GM23338 (cell line): ENCODE measurements at places on chromosomes 7 and 10. TPM values are rescaled to one million over a fixed set of nuclear protein-coding genes. Genes with fewer than 3 reads are reported as not detected.

DNA sequence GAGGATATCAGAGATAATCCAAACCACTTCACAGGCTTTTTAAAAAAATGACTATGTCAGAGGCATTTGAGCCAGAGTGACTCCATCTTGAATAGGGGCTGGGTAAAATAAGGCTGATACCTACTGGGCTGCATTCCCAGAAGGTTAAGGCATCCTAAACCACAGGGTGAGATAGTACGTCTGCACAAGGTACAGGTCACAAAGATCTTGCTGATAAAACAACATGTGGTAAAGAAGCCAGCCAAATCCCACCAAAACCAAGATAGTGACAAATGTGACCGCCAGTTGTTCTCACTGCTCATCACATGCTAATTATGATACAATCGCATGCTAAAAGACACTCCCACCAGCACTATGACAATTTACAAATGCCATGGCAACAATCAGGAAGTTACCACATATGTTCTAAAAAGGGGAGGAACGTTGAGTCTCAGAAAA lies 177.5 kb downstream of the RAPGEF5 start:
- H3K27ac ChIP-seq = no peak overlapping the region
- DNase-seq = no peak
- H3K36me3 ChIP-seq = no peaks in the 10 kb centered on the region
- H3K27me3 ChIP-seq = no peaks in the 10 kb centered on the region
- no peak overlapping the region for H3K4me3 ChIP-seq

- no peak overlapping the region for H3K4me3 ChIP-seq
- peaks cover 1% of the 10 kb centered on the region; the same call in 1 of the 2 replicates for H3K4me1 ChIP-seq
- H3K36me3 ChIP-seq = peaks cover 16% of the 10 kb centered on the region
- DNase-seq = no peak
Measured at GRCh38 chr7:158850545-158851102, 5.7 kb upstream of the DYNC2I1 start.

DNA sequence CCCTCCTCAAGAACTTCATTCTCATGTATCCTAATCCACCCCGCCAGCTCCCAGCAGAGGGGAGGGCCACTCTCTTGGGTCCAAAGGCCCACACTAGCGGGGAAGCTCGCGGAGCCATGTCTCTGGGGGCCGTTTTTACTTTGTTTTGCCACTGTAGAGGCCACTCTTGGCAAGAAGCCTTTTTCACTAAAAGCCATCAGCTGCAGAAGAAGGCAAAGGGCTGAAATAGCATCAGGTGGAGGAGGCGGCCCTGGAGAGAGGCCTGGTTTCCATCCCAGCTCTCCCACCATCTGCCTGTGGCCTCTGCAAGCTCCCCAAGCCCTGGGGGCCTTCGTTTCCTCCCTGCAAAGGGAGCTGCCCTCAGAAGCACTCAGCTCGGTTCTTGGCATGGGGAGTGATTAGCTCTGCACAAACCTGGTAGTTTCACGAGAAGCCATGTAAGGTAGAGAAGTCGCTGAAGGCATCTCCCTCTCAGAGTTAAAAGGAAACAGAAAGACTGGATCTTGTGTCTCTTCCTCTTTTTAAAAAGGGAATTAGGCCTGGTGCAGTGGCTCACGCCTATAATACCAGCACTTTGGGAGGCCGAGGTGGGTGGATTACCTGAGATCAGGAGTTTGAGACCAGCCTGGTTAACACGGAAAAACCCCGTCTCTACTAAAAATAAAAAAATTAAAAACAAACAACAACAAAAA lies 70.3 kb downstream of the PARP12 start:
- DNase-seq = no peak
- H3K4me1 ChIP-seq = no peaks in the 10 kb centered on the region

Gene CYP2C18
- 0.63 and 0.97 TPM in 2 replicates for total RNA-seq
